ENCODE measurements at places on chromosomes 2 and 18.

GRCh38 chr2:142750858-142751257 lies 126.6 kb upstream of the KYNU start:
- DNase-seq, result no peak

- DNase-seq, result peak; percentile 85
Observed at GRCh38 chr2:43266711-43267111, 40.3 kb upstream of the ZFP36L2 start.

GRCh38 chr2:70895998-70896764 lies 39.5 kb upstream of the ATP6V1B1 start:
- no peak for DNase-seq

DNA sequence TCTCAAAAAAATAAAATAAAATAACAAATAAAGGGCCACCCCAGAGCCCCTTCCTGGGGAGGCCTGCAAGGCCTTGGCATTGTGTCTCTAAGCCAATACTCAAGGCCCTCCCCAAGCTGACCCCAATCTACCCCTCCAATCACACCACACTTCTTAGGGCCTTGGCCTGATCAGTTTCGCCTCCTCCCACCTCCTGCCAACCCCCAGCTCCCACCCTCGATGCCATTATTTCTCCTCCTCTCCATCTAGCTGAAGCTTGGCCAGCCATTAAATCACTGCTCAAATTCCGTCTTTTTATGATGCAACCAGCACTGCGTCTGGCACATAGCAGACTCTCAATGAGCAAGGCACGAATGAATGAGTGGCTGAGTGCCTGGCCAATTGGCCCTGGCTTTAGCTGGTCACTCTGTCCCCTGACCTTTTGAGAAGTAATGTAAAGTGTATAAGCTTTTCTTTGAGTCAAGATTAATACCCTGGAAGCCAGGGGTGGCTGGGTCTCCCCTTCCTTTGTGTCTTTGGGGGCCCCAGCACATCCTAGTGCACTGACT lies 55.9 kb downstream of the SMAD7 start:
- no peak for DNase-seq

DNA sequence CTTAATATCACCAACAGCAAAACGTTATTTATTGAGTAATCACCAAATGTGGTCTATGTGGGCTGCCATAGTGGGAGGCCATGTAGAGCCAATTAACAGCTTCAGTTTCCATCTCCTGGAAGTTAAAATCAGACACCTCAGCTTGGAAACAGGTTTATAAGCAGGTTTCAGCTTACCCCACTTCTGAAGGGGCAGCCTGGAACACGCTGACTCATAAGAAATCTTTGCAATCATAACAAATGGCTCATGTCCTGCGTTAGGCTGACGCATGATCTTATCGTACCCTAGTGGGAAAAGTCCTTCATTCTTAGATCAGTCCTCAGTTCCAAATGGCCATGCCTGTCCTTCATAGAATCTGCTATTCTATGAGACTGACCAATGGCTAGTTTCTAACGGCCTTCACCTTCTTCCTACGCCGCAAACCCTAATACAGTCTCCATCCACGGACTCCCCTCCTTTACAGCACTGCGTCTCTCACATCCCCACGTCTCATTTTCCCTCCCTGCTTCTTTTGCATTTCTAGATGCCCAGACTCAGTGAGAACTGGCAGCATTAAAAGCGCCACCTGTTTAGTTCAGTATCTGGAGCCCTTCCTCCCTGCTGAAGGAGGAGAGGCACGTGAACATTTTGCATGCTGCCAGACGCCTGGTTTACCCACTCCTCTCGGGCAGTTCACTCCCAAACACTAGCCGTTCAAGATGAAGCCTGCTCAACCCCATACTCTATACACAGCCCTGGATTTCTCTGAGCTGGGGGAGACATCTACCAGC lies 24.2 kb upstream of the BZW1 start:
- no peak for DNase-seq

DNA sequence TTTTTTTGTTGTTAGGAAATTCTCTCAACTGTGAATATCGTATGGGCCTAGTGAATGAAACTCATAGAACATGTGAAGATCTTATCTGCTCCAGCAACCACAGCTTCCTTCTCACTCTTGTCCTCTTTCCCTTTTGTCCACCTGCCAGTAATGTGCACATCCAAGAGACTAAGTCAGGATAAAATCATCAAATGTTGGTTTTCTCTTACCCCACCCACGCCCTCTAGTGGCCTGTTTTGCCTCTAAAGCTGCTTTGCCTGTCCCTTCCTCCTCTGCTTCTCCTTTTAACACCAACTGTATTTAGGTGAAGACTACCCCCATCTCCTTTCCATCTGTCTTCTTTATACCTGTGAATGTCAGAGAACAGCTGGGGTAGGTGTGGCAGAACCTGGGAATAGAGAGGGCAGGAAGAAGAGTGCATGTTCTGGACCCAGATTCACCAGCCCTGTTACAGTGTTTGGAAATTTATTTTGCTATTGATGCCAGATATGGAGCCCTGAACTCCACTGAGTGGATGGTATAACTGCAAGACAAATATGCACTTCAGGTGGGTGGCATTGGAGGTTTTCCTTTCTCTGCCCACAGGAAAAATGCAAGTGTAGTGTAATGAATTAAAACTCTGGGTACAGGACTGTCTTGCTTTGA lies 8.4 kb upstream of the MGAT5 start:
- peak; percentile 69 for DNase-seq

DNA sequence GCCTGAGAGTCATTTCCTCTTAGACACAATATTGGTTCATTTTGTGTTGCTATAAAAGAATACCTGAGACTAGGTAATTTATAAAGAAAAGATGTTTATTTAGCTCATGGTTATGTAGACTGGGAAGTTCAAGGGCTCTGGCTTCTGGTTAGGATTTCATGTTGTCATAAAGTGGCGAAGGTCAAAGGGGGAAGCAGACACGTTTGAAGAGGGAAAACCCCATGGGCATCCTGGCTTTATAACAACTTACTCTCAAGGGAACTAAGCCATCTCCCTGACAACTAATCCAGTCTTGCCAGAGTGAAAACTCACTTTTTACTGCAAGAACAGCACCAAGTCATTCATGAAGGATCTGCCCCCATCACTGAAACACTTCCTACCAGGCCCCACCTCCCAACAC lies 89.7 kb upstream of the RNF152 start:
- no peak for DNase-seq

DNA sequence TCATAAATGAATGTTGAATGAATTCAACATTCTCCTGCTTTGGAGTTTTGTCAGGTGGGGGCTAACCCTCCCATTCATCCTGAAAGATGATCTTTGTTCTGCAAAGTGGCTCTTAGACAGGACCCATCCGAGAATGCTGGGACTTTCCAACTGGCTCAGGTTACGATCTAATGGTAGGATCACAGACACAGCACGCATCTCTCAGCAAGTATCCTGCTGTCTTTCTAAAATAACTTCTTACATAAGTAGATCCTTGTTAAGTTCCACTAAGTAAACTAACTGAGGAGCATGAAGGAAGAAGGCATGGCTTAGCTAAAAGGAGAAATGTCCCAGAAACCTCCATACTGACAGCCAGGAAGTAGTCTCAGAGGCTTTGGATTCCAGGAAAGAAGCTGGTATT lies 23.7 kb downstream of the CYP27A1 start:
- peak; percentile 29 for DNase-seq

- DNase-seq, result no peak
Observed at GRCh38 chr18:69935319-69936190, 12.1 kb downstream of the CD226 start.
